Sigmoid colon (tissue), 7 donors: ENCODE measurements at places on chromosomes 3 and 15.

GRCh38 chr3:9912294-9912935 is 4.5 kb upstream of the IL17RC start:
- DNase-seq = no peak
- H3K27me3 ChIP-seq = no peaks in the 10 kb centered on the region
- no peak overlapping the region for H3K4me3 ChIP-seq
- no peak overlapping the region for H3K27ac ChIP-seq
- H3K4me1 ChIP-seq = peaks cover 33% of the 10 kb centered on the region
- no peaks in the 10 kb centered on the region for H3K36me3 ChIP-seq

DNA sequence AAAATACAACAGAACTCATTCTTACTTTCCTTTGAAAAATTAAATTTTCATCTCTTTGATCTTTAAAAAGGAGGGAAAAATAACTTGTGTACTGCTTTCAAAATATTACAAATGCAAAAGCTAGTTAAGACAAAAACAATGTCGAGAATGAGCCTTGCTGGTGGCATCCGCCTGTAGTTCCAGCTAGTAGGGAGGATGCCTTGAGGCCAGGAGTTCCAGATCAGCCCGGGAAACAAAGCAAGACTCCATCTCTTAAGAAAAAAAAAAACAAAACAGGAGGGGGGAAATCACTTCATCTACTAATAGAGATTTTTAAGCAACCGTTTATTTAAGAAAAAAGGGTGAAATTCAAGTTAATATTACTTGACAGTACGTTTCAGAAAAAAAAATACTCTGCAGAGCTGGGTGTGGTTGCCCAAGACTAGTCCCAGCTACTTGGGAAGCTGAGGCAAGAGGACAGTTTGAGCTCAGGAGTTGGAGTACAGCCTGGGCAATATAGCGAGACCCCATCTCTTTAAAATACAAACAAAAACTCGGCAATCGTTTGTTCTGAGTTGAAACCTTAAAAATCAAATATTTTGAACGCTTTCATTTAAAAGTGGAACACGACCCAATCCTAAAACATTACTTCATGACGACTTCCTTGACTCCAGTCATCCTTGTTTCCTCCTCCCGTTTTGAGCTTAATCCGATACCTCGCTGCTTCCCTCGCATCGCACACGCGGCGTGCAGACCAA is 1.2 kb downstream of the KPNA1 start:
- no peaks in the 10 kb centered on the region for H3K27me3 ChIP-seq
- peak overlapping the region; percentile 89 for H3K4me3 ChIP-seq
- no peak for DNase-seq

- H3K27me3 ChIP-seq = no peaks in the 10 kb centered on the region
- no peaks in the 10 kb centered on the region for H3K4me1 ChIP-seq
- no peak for DNase-seq
- H3K36me3 ChIP-seq = no peaks in the 10 kb centered on the region
These were observed 60.7 kb upstream of the CMTM8 start for GRCh38 chr3:32177702-32178198.

DNA sequence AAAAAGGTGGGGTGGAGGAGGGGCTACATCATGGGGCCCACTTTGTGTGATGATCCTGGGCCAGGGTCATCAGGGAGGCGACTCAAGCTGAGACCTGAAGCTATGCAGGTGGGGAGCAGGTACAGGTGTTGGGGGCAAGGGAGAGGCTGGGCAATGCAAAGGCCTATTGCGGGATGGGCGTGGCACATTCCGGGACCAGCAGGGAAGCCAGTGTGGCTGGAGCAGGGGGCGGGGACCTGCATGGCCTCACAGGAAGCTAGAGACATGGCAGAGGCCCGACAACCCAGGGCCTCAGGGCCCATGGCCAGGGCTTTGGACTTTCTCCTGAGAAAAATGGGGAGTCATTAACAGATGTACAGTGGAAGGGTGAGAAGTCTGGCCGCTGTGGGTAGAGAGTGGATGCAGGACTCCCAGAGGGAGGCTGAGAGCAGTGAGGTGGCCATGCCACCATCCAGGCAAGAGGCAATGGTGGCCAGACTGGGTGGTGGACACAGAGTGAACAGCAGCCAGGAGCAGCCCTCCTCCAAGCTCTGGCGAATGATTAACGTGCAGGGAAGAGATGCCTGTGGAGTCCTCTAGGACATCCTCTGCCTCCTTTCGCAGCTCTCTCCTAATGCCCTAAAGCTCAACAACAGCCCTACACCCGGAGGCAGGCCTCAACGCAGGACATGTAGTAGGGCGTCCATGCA is 122.6 kb upstream of the ATP2B2 start:
- H3K36me3 ChIP-seq = no peaks in the 10 kb centered on the region
- H3K4me3 ChIP-seq = no peak overlapping the region
- H3K4me1 ChIP-seq = no peaks in the 10 kb centered on the region
- no peak for DNase-seq
- no peak overlapping the region for H3K27ac ChIP-seq

DNA sequence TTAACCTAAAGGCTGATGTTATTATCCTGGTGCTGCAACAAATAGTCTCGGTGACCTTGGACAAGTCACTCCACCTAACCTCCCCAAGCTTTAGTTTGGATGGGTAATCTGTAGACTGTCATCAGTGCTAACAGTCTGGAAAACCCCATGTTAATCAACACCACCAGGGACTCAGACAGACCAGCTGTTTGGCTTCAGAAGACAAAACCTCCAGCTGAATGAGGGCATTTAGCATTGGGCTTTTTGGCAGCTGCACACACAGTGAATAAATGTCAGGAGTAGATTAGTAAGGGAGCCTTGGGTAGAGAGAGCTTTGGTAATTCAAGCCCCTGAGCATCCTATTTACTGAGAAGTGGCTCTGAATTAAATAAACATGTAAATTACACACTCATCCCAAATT is 24.9 kb upstream of the C3orf80 start:
- H3K36me3 ChIP-seq = no peaks in the 10 kb centered on the region
- no peaks in the 10 kb centered on the region for H3K27me3 ChIP-seq
- no peak overlapping the region for H3K4me3 ChIP-seq
- H3K27ac ChIP-seq = no peak overlapping the region

GRCh38 chr3:5473471-5473870 is 286.0 kb downstream of the EDEM1 start:
- no peak for DNase-seq
- H3K4me1 ChIP-seq = no peaks in the 10 kb centered on the region
- H3K27me3 ChIP-seq = no peaks in the 10 kb centered on the region

DNA sequence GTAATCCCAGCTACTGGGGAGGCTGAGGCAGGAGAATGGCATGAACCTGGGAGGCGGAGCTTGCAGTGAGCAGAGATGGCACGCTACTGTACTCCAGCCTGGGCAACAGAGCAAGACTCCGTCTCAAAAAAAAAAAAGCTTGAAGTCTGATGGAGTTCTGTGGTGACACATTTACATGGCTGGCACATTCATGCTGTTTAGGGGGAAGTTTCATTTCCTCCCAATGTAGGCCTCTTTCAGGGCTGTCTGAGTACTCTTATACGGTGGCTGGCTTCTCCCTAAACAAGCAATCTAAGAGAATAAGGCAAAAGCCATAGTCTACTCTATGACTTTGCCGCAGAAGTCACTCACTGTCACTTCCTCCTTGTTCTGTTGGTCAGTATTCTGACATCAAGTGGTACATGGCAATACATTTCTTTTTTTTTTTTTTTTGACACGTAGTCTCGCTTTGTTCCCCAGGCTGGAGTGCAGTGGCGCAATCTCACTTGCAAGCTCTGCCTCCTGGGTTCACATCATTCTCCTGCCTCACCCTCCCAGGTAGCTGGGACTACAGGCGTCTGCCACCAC is 41.2 kb downstream of the OIP5 start:
- no peak overlapping the region for H3K4me3 ChIP-seq
- peaks cover 22% of the 10 kb centered on the region for H3K36me3 ChIP-seq
- no peak overlapping the region for H3K27ac ChIP-seq

- no peaks in the 10 kb centered on the region for H3K27me3 ChIP-seq
- H3K36me3 ChIP-seq = no peaks in the 10 kb centered on the region
- no peak overlapping the region for H3K4me3 ChIP-seq
- H3K4me1 ChIP-seq = peaks cover 15% of the 10 kb centered on the region
- no peak for DNase-seq
- H3K27ac ChIP-seq = no peak overlapping the region
These were observed 4.3 kb upstream of the AP3B2 start for GRCh38 chr15:82714016-82714415.

DNA sequence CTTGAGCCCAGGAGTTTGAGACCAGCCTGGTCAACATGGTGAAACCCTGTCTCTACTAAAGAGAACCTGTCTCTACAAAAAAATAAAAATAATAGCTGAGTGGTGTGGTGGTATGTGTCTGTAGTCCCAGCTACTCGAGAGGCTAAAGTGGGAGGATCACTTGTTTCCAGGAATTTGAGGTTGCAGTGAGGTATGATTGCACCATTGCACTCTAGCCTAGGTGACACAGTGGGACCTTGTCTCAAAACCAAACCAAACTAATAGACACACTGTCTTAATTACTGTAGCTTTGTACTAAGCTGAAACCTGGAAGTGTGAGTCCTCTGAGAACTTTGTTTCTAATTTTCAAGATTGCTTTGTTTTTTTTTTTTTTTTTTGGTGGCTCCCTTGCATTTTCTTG is 30.4 kb downstream of the MGA start:
- no peak overlapping the region for H3K27ac ChIP-seq
- no peaks in the 10 kb centered on the region for H3K36me3 ChIP-seq
- DNase-seq = no peak

GRCh38 chr3:54347060-54347459 is 224.7 kb downstream of the CACNA2D3 start:
- H3K27me3 ChIP-seq = no peaks in the 10 kb centered on the region
- no peak overlapping the region for H3K4me3 ChIP-seq
- no peaks in the 10 kb centered on the region for H3K4me1 ChIP-seq
- H3K27ac ChIP-seq = no peak overlapping the region
- no peak for DNase-seq
- H3K36me3 ChIP-seq = no peaks in the 10 kb centered on the region

- no peak for DNase-seq
- H3K4me1 ChIP-seq = peaks cover 7% of the 10 kb centered on the region
- peaks cover 59% of the 10 kb centered on the region for H3K27me3 ChIP-seq
- H3K4me3 ChIP-seq = no peak overlapping the region
These were observed 6.7 kb downstream of the FOXB1 start for GRCh38 chr15:60010858-60011257.
